ENCODE measurements at places on chromosomes 2 and 18. TPM values are rescaled to one million over a fixed set of nuclear protein-coding genes. Genes with fewer than 3 reads are reported as not detected.

GRCh38 chr2:189633392-189633811 is 27.9 kb upstream of the ASNSD1 start:
- H3K4me1 ChIP-seq, result no peaks in the 10 kb centered on the region
- H3K27ac ChIP-seq, result no peak overlapping the region
- DNase-seq, result no peak
- no peaks in the 10 kb centered on the region for H3K36me3 ChIP-seq

DNA sequence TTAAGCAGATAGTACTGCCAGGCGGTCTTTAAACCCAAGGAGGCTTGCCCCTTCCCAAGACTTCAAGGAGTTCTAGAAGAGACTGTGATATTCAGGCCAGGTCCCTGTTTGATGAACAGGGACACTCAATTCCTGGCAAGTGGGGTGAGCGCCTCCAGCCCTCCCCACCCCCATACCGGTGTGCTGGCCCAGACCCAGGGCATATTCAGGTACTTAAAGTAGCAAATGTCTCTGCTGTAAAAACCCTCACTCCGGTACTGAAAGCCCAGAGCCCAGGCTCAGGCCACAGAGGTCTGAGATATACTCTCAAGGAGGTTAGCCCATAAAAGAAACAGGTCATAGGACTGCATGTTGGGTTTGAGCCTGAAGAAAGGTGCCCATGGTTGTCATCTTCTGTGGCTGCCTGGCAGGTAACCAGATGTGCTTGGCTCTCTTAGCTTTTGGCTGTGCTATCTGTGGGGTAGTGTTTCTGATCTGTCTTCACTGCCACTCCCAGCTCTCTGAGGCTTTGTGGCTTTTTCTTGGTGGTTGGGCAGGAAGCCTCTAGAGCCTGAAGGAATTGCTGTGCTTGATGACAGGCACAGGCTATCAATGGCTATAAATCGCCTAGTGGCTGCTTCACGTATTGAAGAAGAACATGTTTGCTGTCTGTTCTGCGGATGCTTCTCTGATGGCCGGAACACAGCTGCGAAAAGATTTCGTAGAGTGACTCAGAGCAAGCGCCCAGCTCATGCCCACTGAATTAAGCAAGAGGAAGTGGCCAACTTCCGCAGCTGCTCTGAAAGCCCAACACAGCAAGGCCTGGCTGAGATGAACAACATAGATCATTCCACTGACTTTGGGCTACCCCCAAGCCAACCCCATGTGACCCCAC is 63.3 kb upstream of the ALPP start:
- peak; percentile 87 for DNase-seq
- H3K4me1 ChIP-seq, result peaks cover 31% of the 10 kb centered on the region

- H3K36me3 ChIP-seq, result no peaks in the 10 kb centered on the region
- DNase-seq, result no peak
- no peaks in the 10 kb centered on the region for H3K27me3 ChIP-seq
- H3K27ac ChIP-seq, result no peak overlapping the region
Observed at GRCh38 chr18:59660786-59661743, 36.2 kb downstream of the CCBE1 start.

DNA sequence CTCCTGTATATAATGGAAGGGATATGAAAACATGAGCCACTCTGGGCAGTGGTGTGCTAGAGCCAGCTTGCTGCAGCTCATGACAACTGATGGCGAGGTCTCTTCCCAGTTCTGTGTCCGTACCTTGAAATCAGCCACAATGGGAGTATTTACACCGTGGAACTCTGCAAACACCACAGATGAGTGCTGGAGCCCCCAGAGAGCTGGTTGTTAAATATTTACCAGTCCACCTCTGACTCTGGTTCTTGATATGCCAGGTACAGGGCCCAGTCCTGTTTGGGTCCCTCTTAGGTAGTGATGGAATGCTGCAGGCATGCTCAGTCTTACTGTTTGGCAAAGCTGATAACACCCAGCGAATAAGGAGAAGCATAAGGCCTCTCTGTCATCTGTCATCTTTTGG is 116.1 kb upstream of the GLI2 start:
- H3K36me3 ChIP-seq, result no peaks in the 10 kb centered on the region
- no peaks in the 10 kb centered on the region for H3K27me3 ChIP-seq
- no peak for DNase-seq

GRCh38 chr2:36650031-36650829 is 46.3 kb upstream of the VIT start:
- H3K4me1 ChIP-seq, result peaks cover 38% of the 10 kb centered on the region
- peak; percentile 76 for DNase-seq
- H3K27ac ChIP-seq, result peak overlapping the region; percentile 87
- no peaks in the 10 kb centered on the region for H3K36me3 ChIP-seq

- H3K27me3 ChIP-seq, result no peaks in the 10 kb centered on the region
- H3K36me3 ChIP-seq, result no peaks in the 10 kb centered on the region
- H3K4me3 ChIP-seq, result no peak overlapping the region
Observed at GRCh38 chr18:50744253-50744652, 75.6 kb downstream of the MRO start.

DNA sequence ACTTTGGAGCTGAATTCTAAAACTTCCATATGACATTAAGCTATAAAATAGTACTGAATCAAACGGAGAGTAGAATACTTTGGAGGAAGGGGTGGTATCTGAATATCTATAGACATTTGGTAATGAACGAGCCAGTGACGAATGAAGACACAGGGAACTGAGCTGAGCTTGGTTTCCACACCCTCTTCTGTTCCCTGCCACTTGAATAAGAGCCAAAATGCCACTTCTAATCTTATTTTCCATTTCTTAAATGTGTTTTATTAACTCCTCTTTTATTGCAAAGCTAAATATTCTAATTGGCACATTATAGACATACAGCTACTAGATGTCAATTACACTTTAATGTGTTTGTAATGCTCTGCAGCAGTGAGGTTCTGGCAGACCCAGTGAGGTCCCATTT is 76.1 kb downstream of the AFF3 start:
- H3K4me3 ChIP-seq, result no peak overlapping the region
- H3K27ac ChIP-seq, result no peak overlapping the region
- no peaks in the 10 kb centered on the region for H3K4me1 ChIP-seq
- no peak for DNase-seq

DNA sequence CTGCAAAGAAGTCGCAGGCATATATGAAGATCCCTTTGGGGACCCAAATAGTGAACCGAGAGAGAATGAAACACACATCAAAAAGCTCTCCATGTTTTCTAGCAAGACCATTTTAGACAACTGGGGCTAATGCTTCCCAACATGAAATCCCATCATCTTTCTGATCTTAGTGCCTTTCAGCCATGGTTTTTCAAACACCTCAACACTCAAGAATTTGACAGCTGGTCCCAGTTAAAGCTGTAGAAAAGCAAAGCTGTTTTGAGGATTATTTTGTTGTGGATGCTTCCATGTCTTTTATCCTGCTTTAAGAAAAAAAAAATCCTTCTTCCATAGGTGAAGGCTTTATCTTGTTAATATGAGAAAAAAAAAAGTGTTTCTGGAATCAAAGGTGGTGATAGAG is 259.1 kb downstream of the STK39 start:
- no peaks in the 10 kb centered on the region for H3K27me3 ChIP-seq
- H3K4me3 ChIP-seq, result no peak overlapping the region
- DNase-seq, result no peak
- no peak overlapping the region for H3K27ac ChIP-seq
- no peaks in the 10 kb centered on the region for H3K36me3 ChIP-seq

GRCh38 chr2:20414806-20415205 is 32.1 kb upstream of the RHOB start:
- no peak for DNase-seq
- no peaks in the 10 kb centered on the region for H3K4me1 ChIP-seq
- no peak overlapping the region for H3K4me3 ChIP-seq
- no peaks in the 10 kb centered on the region for H3K27me3 ChIP-seq

DNA sequence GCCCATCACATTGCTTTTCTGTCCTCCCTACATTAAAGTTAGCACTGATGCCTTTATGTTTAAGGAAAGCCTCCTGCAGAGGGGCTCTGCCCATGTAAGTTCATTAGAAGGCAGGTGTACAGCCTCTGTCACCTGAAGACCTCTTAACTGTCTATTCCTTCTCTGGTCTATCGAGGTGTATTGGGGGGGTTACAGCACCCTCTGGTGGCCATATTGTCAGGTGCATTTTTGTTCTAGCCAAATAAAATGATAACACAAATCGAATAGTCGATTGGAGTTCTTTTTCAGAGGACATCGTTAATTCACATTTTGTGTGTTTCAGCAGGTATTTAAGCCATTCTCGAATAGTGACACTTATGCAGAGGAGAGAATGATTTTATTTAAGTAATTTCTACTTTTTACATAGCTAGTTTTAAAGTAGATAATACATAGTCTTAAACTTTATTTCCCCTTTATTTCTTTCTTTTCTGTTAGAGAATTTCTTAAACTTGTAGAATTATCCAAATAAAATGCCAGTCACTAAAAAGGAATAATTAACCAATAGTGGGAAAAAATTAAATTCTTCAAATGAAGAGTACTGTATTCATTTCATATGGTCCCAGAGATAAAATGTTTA is 136.8 kb downstream of the NEDD4L start:
- no peaks in the 10 kb centered on the region for H3K27me3 ChIP-seq
- peaks cover 6% of the 10 kb centered on the region for H3K4me1 ChIP-seq

- no peaks in the 10 kb centered on the region for H3K36me3 ChIP-seq
- no peaks in the 10 kb centered on the region for H3K27me3 ChIP-seq
- H3K4me1 ChIP-seq, result no peaks in the 10 kb centered on the region
- H3K4me3 ChIP-seq, result no peak overlapping the region
Observed at GRCh38 chr2:113291191-113291590, 12.5 kb upstream of the PAX8 start.

DNA sequence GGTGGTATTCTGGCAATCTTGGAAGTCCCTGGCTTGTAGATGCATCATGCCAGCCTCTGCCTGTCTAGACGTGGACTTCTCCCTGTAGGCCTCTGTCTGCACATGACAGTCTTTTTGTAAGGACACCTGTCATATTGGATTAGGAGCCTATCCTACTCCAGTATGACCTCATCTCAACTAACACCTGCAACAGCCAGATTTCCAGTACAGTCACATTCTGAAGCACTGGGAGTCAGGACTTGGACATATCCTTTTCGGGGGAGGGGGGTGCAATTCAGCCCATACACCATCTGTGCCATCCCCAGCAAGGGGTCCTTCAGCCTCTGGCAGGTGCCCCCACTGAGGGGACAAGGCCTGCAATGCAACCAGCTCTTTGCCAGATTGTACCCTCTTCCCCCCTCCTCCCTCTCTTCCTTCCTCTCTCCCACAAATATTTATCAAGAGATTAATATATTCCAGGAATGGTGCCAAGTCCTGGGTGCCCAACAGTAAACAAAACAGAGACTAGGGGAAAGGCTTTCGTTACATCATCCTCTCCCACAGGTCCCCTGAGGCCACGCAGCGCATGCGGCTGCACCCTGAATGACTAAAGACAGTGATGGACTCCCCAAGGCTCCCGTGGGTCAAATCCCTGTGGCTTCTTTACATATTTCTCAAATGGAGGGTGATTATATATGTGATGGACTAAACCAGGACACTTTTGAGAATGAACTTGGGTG is 20.5 kb upstream of the MYCN start:
- peaks cover 17% of the 10 kb centered on the region for H3K4me1 ChIP-seq
- DNase-seq, result no peak
- H3K4me3 ChIP-seq, result no peak overlapping the region
- H3K27ac ChIP-seq, result no peak overlapping the region
- no peaks in the 10 kb centered on the region for H3K36me3 ChIP-seq
- no peaks in the 10 kb centered on the region for H3K27me3 ChIP-seq

DNA sequence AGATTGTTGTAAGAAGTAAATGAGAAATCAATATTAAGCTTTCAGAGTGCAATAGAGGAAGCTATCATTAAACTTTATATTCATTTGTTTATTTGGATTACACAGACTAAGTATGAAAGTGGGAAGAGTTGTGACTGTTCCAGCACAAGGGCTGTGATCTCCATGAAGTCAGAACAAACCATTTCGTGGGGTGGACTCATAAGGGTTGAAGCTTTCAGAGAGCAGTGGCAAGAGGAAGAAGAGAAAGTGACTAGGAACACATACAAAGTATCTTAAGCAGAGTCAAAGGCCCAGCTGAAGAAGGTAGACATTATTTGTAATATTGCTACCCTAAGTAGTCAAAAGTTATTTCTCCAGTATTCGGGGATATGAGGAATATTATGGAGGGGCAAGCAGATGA is 117.0 kb downstream of the ARHGAP15 start:
- H3K27me3 ChIP-seq, result no peaks in the 10 kb centered on the region
- no peak for DNase-seq
- H3K27ac ChIP-seq, result no peak overlapping the region
- no peak overlapping the region for H3K4me3 ChIP-seq

DNA sequence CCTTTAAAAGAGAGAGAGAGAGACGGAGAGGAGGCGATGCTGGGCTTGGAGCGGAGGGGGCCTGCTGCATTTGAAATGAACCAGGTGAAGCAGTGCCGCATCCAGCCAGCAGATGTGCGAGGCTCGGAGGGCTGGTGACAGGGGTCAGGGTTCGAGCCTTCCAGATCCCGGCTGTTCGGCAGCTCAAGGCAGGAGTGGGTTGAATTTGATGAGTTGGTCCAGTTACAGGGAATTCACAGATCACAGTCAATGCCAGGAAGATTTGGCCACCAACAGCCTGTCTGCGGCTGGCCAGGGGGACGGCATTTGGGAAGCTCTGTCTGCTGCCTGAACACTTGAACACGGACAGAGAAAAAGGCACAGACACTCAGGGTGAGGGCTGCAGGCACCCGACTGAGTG is 48.6 kb downstream of the PTGR3 start:
- H3K27me3 ChIP-seq, result no peaks in the 10 kb centered on the region
- H3K36me3 ChIP-seq, result no peaks in the 10 kb centered on the region
- DNase-seq, result no peak
- peaks cover 13% of the 10 kb centered on the region for H3K4me1 ChIP-seq

- H3K4me3 ChIP-seq, result no peak overlapping the region
- no peak overlapping the region for H3K27ac ChIP-seq
- H3K36me3 ChIP-seq, result no peaks in the 10 kb centered on the region
- no peaks in the 10 kb centered on the region for H3K27me3 ChIP-seq
- no peaks in the 10 kb centered on the region for H3K4me1 ChIP-seq
Observed at GRCh38 chr2:7672027-7672684, 754.9 kb downstream of the RNF144A start.

DNA sequence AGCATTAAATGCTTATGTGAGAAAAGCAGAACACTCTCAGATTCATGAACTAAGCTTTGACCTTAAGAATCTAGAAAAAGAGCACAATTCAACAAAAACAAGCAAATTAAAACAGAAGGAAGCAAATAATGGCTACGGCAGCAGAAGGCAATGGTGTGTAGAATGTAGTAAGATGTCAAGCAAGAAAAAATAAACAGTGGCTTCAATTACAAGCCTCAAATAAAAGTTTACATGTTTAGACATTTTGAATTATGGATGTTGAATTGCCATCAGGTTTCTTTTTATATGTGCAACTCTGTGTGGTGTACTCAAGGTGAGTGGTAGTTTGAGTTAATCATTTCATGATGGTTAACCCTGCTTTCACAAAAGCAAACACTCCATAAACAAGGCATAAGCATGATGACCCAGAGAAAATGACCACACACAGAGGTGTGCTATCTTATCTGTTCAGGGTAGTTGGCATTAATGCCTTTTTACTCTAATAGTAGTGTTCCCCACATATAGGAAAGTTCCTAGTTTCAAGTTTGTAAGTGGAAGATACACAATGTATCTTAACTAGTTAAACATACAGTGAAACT is 207.1 kb downstream of the FIGN start:
- H3K4me1 ChIP-seq, result no peaks in the 10 kb centered on the region
- no peaks in the 10 kb centered on the region for H3K27me3 ChIP-seq
- H3K27ac ChIP-seq, result no peak overlapping the region
- H3K4me3 ChIP-seq, result no peak overlapping the region
- DNase-seq, result no peak

The ALPI gene
- not detected for total RNA-seq

The BOK gene
- total RNA-seq, result 2.8 TPM

The CNRIP1 gene
- 9.2 TPM for total RNA-seq

The DNER gene
- total RNA-seq, result 0.15 TPM

The GAREM1 gene
- total RNA-seq, result 7.2 TPM

The UBE2E3 gene
- total RNA-seq, result 68.3 TPM

Data from psoas muscle (tissue), 8 donors.